ENCODE measurements at places on chromosomes 2 and 18. TPM values are rescaled to one million over a fixed set of nuclear protein-coding genes. Genes with fewer than 3 reads are reported as not detected.

Gene RNU2-63P
- total RNA-seq: not detected

Gene CYP26B1
- total RNA-seq: 0.19 TPM

Gene SCYGR4
- not detected for total RNA-seq

Gene TUBA4B
- not detected for total RNA-seq

All from myocyte (in vitro differentiated cells).